OCI-M1 (cell line): ENCODE measurements at places on chromosomes 1 and 21.
A peak's percentile ranks its signal among the peaks of the same experiment; 100 is the strongest.

- DNase-seq, result no peak
These were observed 2.9 kb upstream of the SEMA4A start for GRCh38 chr1:156150333-156151011.

DNA sequence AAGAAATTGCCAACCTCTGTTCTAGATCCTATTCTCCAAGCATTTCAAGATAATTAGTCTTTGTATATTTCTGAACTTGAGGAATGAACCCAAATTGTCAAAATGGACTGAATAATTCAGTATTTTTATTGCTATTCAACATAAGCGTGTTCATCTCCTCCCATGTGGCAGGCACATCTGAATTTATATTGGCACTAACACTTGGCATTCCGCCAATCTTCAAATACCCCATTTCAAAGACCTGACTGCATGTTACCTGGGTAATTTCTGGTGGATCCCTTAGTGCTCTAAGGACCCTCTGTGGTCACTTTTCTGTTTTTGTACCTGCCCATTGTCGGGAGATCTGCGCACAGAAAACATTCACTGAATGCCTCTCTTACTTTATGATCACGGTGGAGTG, 66.6 kb downstream of the BACE2 start:
- no peak for DNase-seq

- no peak for DNase-seq
These were observed 21.7 kb upstream of the PEF1 start for GRCh38 chr1:31666263-31666963.

GRCh38 chr1:192518700-192519099, 56.9 kb upstream of the RGS1 start:
- DNase-seq, result no peak

DNA sequence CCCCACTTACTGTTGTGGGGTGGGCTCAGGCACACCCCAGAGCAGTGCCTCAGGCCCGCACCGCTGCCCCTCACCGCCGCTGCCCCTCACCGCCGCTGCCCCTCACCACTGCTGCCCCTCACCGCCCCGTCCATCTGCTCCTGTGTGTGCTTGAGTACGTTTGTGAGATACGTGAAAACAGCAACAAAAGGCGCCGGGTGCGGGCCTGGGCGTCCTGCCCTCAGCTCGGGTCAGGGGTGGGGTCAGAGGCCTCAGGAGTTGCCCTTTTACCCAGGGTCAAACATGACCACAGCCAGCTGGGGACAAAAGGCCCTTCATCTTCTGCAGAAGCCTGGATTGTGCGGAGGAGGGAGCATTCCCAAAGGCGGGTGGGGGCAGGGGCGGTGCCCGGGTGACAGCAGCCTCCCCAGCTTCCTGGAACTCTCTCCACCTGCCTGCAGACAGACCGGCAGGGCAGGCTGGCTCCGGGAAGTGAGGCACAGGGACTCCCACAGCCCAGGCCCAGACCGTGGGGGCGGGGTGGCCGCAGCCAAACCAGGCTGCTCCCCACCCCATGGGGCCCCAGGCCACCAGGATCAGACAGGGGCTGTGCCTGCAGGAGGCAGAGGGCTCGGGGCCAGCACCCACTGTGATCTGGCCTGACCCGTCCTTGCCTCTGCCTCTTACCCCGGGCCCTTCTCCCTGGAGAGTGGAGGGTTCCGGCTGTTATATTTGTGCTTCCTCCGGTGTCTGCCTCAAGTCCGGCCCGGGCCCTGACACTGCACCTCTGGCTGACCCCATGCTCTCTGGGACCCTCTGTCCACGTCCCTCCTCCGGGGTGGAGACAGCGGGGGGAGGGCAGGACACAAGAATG, 2.3 kb upstream of the VWA1 start:
- peak; percentile 23 for DNase-seq

- DNase-seq, result no peak
These were observed 15.6 kb downstream of the ALPL start for GRCh38 chr1:21524686-21525339.

GRCh38 chr1:176144526-176144925, 62.6 kb downstream of the COP1 start:
- no peak for DNase-seq

- no peak for DNase-seq
These were observed 17.0 kb downstream of the SLC26A9 start for GRCh38 chr1:205926213-205926612.

DNA sequence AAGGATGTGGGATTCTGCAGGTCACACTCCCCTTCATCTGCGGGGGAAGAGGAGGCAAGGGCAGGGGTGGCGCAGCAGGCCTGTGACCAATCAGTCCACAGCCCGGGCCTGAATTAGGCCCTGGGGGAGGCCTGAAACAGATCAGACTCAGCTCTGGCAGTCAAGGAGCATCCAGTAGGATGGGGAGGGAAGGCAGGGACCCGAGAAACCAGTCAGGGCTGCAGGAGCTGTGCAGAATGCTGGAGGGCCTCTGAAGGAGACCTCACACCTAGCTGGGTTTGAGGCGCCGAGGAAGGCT, 12.7 kb downstream of the TNNT2 start:
- DNase-seq, result no peak

GRCh38 chr1:106465666-106466065, 590.8 kb upstream of the PRMT6 start:
- no peak for DNase-seq

GRCh38 chr1:116740746-116741145, 13.5 kb upstream of the CD2 start:
- no peak for DNase-seq

- DNase-seq, result no peak
These were observed 37.7 kb upstream of the IPO9 start for GRCh38 chr1:201791051-201791778.

GRCh38 chr1:118716775-118717174, 271.4 kb downstream of the TBX15 start:
- peak; percentile 22 for DNase-seq

DNA sequence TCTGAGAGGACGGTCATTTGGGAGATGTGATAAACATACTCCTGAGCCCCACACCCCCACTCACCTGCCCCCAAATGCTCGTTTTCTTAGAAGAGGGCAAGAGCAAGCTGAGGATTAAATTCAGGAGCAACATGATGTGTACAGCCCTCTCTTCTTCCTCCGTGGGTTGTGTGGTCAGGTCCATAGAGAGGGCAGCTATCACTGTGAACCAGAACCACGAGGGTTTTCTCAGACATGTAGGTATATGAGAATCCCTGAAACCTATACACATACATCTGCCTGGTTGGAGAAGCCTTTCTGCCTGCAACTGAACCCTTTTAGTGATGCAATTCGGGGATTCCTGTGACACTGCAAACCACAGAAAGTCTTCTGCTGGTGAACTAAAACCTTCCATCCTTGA, 38.9 kb downstream of the PGM1 start:
- no peak for DNase-seq

DNA sequence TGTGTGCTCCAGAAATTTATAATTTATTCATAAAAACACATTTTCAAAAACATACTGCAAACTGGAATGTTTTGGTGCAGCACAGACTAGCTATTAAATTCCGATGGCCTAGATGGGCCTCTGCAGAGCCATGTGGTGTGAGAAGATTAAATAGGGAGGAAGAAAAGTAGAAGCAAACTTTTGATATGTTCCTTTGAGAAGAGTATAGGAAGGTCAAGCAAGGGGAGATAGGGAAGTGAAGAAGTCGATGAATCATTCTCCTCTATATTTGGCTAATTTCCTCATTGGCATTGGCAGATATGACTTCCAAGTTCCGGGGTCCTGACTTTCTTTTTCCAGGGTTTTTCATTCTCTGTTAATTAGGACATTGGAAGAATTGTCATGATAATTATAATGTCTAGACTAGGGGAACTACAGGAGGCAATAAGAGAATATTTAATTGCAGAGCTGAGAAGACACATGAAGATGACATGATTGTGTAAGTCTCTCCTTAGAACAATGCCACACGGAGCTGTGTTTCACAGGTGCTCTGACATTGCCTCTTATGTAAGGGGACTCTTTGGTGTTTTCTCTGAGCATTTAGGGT, 19.3 kb upstream of the ZNF326 start:
- DNase-seq, result peak; percentile 81

DNA sequence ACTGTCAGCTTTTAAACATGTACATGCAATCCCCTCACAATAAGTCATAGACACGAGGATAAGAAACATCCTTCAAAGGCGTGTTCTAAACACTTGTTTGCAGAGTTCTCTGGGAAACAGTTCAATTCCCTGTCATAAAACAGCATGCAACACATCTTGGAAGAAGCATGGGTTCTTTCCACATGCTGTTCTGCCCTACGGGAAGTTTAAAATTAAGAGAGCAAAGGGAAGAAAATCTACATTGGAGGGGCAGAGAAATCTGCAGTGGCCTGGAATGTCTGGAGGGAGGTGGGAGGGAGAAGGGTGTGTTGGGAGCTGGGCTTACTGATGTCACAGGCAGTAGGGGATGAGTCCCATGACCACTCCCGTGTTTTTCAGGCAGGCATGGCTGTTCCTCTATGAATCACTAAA, 98.3 kb upstream of the SLC2A1 start:
- DNase-seq, result no peak

GRCh38 chr1:208731981-208732821, 488.0 kb upstream of the PLXNA2 start:
- DNase-seq, result peak; percentile 66

GRCh38 chr1:224735159-224735558, 119.0 kb downstream of the CNIH3 start:
- DNase-seq, result no peak

DNA sequence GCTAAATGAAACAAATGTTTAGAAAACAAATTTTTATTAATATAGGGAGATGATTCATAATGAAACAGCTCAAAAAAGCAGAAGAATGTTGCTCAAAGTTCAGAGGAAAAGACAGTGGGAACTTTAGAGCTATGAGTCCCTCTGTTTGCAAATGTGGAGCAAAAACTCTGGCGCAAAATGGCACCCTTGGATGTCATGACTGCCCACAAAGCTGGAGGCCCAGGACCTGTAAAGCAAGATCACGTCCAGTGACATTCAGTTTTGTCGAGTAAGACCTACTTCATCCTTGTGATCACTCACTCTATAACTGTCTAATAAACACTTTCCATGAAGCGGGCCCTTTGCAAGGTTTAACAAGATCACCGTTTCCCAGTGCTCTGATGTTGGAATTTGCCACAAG, 9.1 kb upstream of the EXO1 start:
- DNase-seq, result no peak

GRCh38 chr1:3891329-3891865, 8.7 kb downstream of the C1orf174 start:
- no peak for DNase-seq

GRCh38 chr1:8047112-8047511, 21.0 kb upstream of the ERRFI1 start:
- no peak for DNase-seq

DNA sequence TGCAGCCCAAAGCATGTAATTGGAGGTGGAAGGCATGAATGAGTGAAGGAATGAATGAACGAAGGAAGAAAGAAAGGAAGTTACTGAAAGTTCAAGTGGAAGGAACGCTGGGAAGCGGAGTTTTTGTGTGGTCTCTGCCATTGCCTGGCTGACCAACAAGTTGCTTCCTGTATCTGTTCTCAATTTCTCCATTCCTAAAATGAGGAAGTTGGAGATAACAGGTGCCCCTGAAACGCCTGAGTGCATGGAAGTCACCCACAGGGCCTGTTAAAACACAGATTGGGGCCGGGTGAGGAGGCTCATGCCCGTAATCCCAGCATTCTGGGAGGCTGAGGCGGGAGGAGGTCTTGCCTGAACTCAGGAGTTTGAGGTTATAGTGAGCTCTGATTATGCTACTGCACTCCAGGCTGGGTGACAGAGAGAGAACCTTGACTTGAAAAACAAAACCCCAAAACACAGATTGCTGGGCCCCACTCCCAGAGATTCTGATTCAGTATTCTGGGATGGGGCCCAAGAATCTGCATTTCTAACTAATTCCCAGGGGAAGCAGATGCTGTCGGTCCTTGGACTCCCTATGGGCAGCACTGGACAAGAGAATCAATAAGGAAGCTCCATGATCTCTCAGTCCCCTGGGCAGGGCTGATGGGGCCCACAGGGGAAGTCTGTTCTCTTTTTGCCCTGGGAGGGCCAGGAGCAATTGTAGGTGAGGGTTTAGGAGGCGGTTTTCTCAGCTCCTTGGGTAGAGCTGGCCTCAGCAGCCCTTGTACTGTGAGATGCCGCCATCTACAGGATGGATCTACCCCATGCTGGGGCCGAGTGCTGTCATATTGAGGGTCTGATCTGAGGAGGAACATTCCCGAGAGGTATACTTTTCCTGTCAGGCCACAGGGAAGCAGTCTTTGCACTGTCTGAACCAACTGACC, 3.3 kb upstream of the CNR2 start:
- peak; percentile 89 for DNase-seq

DNA sequence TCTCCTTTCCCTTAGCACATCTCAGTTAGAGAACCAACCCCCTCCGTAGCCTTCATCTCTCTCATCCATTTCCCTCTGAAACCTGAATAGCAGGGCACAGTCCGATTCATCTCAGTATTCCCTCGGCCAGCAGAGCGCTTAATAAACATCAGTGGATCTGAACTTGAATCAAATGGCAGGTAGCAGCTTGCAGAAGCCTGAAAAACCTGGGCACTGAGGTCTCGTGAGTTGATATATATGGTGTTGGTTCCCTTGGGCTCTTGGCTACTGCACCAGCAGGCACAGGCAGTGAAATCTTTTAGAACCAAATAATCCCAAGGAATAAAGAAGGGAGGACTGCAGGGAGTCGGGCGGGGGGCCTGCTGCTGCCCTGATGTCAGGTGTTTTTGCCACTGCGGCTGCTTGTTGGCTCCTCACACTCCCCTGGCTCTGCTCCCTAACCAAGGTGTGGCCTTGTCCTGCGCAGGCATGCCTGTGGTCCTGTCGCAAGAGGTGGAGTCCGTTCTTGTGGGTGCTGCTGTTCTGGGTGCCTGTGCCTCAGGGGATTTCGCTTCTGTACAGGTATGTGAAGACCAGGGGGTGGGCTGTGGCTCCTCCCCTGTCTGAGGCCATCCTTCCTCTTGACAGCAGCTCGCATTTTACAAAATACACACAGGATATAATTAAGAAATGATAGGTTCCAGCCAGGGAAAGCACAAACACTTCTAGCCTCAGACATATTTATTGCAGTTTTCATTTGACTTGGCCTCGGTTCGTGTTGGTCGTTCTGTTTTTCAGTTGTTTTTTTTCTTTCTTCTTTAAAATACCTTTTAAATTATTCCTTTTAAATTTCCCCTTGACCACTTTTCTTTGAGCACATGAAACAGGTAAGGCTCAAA, 140.9 kb upstream of the HOOK1 start:
- no peak for DNase-seq

DNA sequence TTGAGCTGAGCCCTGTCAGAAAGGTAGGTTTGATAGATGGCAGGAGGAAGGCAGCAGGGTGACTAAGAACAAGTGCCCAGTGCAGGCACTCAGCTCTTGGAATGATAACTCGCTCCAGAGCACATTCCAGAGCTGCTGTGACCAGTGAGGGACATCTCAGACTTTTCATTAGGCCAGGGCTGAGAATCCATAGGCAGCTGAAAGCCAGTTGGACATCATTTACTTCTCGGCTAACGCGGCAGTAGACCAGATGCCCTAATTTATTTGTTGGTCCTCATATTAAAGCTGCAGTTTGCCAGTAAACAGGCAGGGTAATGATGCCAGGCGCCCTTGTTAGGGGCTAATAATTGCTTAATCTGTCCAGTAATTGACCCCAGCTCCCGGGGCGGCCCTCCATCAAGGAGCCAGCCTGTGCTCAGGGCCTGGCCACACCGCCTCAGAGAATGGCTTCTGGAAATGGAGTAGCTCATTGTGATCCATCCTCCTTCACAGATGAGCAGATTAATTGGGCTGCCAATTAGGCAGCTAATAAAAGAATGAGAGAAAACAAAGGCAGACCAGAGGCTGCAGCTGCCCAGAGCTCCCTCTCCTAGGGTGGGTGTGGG, 122.0 kb downstream of the BEND5 start:
- DNase-seq, result no peak
